ENCODE measurements at places on chromosomes 12 and 14.

DNA sequence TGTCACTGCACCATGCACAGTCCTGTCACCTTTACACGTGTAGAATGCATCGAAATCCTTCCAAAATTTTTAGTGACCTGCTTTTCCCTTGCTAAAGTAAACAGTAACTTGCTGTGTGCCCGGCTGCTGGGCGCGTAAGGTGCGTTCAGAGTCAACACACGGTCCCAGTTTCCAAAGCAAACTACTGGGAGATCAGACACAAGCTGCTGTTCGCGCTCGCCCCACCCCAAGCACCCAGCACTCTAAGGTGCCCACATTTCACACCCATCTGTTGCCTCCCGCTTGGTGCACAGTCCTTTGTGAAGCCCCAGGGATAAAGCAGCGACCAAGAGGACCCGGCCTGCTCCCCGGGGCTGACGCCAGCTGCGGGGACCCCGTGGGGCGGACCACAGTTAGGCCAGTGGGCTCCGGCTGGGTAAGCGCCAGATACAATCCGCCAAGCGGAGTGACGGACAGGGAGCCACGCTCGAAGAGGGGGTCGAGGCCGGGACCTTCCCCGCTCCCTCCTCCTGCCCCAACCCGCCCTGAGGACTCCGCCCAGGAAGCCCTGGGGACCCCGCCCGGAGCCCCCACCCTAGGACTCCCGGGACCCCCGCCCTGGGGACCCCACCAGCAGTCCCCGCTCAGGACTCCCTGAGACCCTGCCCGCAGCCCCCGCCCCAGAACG lies 633 bp downstream of the STX2 start:
- peak; percentile 17 for DNase-seq

DNA sequence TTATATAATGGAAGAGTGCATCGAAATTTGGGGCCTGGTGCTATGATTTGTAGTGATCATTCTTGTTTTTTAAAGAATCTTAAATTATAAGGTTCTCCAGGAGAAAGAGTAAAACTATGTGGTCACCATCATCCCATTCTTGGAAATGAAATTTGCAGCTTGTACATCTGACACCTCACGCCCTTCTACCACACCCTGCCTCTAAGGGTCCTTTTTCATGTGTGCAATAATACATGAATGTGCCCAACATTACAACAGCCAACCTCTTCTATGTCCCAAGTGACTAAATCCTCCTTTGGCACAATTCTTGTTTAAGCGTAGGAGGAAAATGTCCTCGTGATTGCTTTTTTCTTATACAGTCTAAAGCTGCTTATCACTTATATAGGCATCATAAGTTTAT lies 636.5 kb upstream of the NOVA1 start:
- DNase-seq, result no peak

DNA sequence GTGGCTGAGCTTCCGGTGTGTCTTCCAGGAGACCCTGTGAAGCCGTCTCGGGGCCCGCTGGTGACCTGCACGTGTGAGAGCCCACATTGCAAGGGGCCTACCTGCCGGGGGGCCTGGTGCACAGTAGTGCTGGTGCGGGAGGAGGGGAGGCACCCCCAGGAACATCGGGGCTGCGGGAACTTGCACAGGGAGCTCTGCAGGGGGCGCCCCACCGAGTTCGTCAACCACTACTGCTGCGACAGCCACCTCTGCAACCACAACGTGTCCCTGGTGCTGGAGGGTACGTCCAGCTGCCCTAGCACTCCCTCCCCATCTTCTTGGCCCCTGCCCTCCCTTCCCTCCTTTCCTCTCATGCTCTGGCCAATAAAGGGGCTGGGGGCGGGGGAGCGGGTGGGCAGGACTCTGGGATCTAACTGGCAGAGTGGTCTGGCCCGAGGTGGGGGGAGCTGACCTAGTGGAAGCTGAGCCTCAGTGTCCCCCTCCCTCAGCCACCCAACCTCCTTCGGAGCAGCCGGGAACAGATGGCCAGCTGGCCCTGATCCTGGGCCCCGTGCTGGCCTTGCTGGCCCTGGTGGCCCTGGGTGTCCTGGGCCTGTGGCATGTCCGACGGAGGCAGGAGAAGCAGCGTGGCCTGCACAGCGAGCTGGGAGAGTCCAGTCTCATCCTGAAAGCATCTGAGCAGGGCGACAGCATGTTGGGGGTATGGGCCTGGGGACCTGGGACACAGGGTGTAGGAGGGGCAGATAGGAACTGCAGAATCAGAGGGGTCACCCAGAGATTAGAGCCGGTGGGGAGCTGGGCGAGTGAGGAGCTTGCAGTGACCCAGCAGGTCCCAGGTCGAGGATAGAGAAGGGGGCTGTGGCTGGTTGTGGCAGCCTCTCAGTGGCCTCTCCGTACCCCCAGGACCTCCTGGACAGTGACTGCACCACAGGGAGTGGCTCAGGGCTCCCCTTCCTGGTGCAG lies 6.0 kb downstream of the ACVRL1 start:
- no peak for DNase-seq

DNA sequence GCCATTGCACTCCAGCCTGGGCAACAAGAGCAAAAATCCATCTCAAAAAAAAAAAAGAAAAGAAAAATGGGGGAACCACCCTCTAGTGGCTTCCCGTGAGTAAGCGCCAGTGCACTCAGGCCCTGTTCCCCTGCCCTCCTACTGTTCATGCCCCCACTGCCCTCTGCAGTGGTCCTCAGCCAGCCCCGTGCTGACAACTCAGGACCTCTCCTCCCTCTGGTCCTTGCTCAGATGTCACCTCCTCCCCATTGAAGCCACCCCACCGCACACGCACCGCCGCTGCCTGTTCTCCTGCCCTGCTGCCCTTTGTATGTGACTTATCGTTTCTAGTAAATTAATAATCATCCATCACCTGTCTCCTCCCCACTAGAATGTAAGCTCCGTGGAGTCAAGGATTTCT lies 58.8 kb upstream of the DYNC1H1 start:
- DNase-seq, result no peak

DNA sequence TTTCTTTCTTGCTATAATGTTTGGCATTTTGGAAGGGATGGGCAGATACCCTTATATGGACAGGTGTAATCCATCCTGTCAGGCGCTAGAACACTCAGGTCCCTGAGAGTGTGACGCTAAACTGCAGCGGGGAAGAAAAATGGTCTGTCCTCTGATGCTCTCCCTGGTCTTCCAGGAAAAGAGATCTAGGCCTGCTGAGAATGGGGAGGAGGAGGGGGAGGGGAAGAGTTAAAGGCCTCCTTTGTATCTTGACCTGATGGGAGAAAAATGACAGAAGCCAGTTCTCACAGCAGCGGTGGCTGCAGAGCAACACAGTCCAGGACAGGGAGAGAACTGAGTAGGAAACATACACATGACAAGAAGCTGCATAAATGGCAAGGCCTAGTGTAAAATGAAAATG lies 61.1 kb downstream of the RPS6KA5 start:
- no peak for DNase-seq

- no peak for DNase-seq
These were observed 130.6 kb upstream of the SINHCAF start for GRCh38 chr12:31456562-31456961.

DNA sequence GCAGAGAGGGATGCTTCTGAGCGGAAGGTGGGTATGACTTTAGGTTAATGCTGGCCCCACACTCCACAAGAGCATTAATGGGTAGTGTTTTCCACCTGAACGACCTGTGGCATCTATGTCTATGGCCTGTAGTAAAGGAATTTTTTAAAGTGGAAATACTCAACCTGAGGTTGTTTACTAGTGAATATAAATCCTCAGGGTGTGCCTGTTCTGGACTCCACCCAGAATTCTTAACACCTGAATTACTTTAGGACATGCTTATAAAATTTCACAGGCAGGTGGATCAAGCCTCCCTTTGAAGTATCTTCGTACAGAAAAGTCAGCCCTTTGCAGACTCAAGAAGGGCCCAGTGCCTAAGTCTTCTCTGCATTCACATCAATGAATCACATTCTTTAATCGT lies 196.1 kb downstream of the ESR2 start:
- no peak for DNase-seq

GRCh38 chr12:53624458-53624857 lies 1.7 kb downstream of the ATF7 start:
- no peak for DNase-seq

GRCh38 chr12:53590652-53591051 lies 35.5 kb downstream of the ATF7 start:
- no peak for DNase-seq

GRCh38 chr12:68918960-68919359 lies 14.0 kb downstream of the CPM start:
- DNase-seq, result no peak

- no peak for DNase-seq
These were observed 157.6 kb downstream of the DUSP6 start for GRCh38 chr12:89194683-89195082.

DNA sequence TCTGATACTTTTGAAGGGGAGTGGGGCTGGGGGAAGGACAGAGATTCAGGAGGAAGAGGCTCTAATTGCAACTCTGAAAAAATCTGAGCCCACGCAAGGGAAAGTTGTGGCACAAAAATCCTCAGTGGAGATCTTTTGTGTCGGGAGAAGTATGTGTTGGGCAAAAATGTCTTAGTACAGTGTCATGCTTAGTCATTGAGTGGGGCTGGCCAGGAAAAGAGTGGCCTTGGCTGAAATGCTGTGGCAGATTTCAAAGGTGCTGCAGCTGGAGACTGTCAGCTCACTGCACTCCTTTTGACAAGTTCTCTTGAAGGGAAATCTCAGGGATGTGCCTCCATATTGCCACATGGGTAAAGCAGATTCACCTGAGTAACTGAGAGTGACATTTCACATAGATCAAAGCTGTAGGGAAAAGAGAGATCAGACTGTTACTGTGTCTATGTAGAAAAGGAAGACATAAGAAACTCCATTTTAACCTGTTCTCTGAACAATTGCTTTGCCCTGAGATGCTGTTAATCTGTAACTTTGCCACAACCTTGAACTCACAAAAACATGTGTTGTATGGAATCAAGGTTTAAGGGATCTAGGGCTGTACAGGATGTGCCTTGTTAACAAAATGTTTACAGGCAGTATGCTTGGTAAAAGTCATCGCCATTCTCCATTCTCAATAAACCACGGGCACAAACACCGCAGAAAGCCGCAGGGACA lies 36.0 kb upstream of the GLIPR1 start:
- no peak for DNase-seq

- no peak for DNase-seq
These were observed 68.3 kb downstream of the LLPH start for GRCh38 chr12:66062290-66062625.

DNA sequence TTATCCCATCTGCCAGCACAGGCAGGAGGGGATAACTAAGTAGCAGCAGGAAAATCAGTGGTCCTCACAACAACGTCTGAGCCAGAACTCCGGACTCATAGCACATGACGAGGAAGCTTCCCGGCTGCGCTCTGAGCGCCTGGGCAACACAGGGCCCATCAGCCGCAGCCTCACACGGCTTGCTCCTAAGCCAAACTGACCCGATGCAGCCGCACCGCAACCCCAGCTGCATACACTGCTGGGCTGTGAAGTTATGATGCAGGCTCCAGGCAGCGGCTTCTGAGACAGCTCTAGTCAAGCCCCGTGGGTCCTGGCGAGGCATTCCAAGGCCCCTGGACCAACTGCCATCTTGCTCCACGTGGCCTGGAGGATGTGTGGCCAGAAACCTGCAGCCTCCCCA lies 28.1 kb downstream of the ZFYVE21 start:
- DNase-seq, result no peak

DNA sequence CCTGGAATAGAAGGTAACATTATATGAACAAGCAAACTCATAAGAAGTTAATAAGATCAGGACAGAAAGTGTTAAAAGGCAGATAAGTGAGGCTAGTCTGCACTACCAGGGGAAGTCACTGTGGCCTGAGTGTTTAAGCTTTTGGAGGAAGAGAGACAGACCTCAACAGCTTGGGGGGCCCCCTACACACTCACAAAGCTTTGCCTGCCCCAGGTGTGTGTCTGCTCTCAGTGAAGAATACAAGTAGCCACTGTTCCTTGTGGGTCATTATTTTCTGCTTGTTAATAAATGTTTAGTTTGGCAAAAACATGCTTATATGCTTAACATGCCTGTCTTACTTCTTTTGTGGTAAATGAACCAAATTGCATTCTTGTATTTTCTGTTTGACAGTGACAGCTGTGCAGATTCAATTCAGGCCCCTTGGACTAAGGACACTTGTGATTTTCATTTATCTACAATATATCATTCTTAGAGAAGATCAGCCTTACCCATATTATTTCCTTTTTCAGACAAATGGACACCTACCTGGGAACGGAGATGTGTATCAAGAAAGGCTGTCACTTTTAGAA lies 50.7 kb upstream of the C12orf71 start:
- no peak for DNase-seq

DNA sequence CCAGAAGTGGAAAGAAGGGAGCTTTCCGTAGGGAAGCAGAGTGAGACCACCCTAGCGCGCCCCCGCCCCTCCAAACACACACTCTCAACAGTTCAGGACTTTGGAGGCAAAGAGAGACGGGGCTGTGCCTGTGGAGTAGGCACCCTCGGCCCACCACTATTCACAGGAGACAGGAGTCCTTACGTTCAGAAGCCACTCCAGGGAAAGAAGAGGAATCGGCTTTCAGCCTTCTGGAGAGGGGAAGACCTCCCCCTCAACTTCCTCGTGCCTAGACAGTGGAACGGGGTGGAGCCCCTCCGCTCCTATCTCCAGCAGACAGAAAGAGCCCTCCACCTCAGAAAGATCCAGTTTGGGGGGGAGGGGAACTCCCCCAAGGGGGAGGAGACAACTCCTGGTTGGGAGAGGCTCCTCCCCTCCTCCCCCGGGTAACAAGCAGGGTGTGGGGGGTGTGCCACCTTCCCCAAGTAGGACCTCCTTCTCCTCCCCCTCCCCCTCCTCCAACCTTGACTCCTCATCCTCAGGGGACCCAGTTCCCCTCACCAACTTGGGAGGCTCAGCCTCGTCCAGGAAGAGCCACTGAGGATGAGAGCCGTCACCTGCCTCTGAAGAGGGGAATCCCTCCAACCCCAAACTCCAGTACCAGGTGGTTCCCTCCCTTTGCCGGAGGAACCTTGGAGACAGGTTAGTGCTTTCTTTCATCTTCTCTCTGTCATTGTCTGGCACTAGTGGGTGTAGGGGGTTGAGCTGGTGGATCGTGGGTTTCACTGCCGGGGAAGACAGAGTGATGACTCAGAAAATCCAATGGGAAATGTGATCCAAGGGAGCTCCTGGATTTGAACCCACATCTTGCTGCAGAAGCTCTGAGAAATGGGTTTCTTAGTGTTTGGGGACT lies 883 bp downstream of the FOXJ2 start:
- peak; percentile 65 for DNase-seq

DNA sequence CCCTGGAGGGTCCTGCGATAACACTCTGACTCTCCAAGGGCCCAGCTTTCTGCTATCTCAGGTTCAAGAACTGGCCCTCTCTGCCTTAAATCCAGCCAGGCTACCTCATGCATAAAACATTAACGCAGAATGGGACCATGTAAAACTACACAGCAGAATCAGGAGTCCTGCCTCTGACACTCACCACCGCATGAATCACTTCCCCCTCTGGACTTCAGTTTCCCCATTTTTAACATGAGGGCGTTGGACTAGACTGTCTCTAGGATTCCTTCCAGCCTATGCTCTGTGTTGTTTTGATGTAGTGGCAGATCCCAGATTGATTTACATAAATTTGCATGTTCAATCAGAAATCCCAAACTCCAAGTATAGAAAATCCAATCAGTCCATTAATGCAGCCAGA lies 3.3 kb downstream of the NCKAP5L start:
- no peak for DNase-seq

GRCh38 chr14:73146111-73146510 lies 9.8 kb downstream of the PSEN1 start:
- no peak for DNase-seq

- no peak for DNase-seq
These were observed 32.5 kb upstream of the CRY1 start for GRCh38 chr12:107125833-107126232.

GRCh38 chr12:57803319-57803893 lies 15.1 kb downstream of the AVIL start:
- DNase-seq, result no peak

- DNase-seq, result no peak
These were observed 43.0 kb downstream of the CCNK start for GRCh38 chr14:99524091-99524661.
